ENCODE measurements at places on chromosomes 12 and 14.

DNA sequence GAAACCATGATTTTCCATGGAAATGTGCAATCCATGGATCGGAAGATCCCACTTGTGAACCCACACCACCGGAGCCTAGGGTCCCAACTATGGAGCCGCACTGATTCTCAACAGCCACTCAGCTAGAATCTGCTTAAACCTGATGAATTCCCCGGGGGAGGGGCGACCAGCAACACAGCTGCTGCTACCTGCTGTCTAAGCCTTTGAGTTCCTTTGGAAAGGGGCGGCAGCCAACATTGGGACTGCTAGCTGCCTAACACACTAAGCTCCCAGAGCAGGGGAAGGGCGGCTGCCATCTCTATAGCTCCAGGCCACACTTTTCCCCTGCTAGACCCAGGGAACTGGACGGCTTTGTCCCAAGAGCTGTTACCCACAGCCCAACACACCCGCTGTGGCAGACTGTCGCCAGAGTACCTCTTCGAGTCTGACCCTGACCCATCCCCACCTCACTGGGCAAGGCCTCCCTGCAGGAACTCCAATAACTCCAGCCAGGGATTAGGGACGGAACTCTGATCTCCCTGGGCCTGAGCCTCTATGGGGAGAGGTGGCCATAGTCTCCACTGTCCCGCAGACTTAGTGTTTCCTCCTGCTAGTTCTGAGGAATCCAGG, 205.8 kb upstream of the SLC16A7 start:
- DNase-seq, result no peak

DNA sequence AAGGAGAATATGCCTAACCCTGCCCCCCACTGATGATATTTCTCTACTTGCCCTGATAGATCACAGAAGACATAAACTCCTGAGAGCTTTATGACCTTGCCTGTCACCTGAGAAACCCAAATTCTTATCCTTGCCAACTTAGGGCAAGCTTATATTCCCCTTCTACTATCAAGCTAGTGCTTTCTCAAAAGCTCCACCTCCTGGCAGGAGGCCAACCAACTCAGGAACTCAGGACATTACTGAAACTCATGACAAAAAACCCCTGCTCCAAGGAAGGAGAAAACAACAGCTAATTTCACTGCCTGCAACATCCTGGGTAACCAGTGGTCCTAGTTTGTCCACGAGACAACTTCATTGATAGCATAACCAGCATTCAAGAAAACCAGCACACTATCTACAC, 60.9 kb upstream of the FSCB start:
- no peak for DNase-seq

DNA sequence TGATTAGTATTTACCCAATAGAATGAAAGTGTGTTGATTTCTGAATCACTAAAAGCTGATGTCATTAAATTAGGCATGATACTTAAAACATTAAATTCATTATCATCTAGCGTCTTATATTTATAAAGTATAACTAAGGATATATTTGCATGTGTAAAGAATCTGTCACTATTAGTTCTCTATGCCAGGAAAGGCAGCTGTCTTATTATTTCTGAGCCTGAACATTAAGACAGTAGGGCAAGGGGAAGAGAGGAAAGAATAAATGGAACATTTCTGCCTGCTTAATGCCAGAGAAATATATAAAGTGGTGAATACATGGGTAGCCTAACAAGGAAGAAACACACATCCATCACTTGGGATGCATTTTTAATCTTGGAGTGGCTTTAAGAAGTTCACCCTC, 965.1 kb upstream of the TMEM132C start:
- no peak for DNase-seq

DNA sequence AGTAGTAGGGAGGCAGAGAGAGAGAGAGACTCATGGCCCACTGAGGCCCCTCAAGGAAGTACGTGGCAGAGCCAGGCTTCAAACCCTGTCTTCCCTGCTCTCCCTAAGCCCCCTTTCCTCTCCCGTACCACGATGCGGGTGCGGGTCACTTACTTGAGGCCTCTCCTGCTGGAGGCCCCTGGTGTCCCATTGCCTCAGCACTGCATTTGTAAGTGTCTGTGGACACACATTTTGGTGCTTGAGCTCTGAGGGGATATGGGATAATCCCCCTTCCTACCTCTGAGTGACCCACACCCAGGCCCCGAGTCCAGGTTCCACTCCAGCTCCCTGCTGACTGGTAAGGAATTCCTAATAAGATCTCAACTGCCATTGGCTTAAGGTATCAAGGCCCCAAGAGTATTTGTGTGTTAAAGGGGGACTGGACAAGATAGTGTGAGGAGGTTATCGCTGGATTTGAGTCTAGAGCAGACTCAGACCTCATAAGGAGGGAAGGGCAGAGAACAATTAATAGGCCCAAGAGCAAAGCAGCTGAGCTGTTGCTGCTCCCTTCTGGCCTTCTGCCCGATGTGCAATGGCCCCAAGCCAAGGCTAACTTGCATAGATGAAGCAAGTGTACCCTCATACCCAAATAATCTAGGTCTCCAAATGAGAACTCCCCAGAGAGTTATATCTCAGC, 71.9 kb downstream of the CRACR2A start:
- DNase-seq, result peak; percentile 54

DNA sequence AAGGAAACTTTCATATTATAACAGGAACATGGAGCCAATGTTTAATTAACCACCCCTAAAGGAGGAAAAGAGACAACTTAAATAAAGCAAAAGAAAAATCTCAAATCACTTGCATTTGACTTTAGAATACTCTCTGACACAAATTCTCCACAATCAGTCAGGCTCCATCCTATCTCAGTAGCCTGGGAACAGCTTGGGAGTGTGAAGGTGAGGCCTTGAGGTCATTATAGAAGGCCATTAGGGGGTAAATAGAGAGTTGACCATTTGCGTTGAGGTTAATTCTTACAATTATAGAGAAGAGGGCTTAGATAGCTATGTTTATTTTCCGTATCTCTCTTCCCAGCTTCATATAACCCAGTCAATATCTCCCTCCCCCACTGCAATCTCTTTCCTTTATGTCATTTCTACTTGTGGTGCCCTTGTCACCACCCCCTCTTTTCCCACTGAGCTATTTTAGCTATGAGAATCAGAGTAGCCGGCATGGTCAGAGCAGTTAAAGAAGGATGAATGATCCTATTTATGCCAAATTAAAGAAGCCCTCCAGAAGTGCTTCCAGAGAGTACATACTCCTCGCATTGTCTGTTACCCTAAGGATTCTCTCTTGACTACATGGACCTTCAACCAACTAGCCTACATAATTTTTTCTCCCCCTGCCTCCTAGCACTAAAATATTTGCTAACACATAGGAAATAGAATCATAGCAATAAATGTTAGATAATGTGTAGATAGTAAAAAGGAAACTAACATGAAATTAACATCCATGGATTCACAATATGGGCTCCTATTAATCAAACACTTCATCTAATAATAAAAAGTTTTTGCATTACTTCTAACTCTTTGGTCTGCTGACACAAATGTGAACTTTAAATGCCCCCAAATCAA, 135.2 kb upstream of the KRR1 start:
- DNase-seq, result no peak

GRCh38 chr12:33605757-33606156, 166.1 kb upstream of the SYT10 start:
- DNase-seq, result peak; percentile 19

DNA sequence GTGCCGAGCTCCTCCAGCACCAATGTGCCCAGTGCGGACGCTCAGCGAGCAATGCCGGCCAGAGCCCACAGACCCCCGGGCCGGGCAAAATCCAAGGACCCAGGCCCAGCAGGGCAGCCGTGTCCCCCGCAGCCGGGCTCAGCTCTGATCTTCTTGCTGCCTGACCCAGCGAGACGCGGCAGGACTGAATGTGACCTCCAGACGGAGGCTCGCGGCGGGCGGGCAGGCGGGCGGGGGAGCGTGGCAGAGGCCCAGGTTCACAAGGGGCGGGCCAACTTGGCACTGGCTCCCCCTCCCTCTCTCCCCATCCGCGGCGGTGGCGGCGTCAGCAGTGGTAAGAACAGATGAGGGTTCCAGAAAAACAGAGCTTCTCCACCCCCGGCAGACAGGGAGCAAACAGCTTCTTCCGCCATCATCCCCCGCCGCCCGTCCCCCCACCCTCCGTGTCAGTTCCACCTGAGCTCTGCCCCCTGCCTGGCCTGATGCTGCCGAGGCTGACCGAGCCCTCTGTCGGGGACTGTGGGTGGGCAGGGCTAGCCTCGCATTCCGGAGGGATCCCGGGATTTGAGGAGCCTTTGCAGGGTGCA, 94.3 kb downstream of the RFLNA start:
- peak; percentile 87 for DNase-seq

GRCh38 chr14:101470266-101470665, 91.0 kb upstream of the DIO3 start:
- DNase-seq, result no peak

- DNase-seq, result peak; percentile 26
Measured at GRCh38 chr14:89524990-89525667, 108.1 kb upstream of the FOXN3 start.

GRCh38 chr12:94208622-94208966, 60.2 kb downstream of the PLXNC1 start:
- no peak for DNase-seq

DNA sequence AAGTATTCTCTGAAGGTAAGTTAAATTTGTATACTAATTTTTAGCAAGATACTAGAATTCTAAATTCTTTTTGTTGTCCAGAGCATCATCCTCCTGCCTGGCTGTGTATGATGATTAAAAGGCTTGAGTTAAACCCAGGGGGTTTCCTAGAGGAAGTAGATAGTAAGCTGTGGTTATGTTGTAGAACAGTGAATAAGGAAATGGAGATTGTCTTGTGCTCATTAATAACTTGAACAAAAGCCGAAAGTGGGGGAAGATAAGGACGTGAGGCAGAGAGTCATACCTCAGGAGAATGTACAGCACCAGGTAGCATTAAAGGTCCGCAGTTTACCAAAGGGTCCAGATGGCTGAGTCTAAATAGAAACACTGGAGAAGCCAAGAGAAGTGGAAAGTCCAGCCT, 42.0 kb downstream of the CKB start:
- DNase-seq, result no peak

DNA sequence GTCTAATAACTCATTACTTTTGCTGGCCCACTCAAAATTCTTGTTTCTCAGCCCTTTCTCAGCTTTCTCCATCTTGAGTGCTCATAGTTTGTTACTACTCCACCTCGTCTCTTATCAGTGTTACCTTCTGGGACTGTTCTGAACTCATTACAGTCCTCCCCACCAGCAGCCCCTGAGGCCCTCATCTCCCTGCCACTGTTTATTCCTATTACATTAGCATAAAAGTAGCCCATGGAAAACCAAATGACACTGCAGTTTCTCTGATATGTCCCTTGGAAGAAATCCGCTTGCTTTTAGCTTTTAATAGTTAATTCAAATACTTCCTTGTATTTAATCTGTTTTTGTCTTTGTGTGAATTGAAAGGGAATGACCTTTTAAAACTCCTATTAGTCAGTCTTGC, 7.6 kb downstream of the AKAP6 start:
- no peak for DNase-seq

DNA sequence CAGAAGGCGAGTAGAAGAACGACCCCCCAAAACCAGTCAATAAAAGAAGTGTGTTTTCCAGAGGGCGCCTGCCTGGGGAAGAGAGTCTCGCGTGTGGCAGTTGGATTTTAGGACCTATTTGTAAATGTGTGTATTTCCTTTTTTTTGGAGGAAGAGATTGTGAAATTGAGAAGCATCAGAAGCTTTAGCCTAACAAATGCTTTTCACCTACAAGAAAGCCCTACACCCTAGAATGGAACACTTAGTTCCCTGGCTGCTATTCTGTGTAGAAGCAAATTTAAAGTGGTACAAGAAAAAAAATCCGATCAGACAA, 1.3 kb downstream of the RCOR1 start:
- DNase-seq, result peak; percentile 35

GRCh38 chr12:99146730-99147129, 500.8 kb upstream of the GARIN6 start:
- no peak for DNase-seq

DNA sequence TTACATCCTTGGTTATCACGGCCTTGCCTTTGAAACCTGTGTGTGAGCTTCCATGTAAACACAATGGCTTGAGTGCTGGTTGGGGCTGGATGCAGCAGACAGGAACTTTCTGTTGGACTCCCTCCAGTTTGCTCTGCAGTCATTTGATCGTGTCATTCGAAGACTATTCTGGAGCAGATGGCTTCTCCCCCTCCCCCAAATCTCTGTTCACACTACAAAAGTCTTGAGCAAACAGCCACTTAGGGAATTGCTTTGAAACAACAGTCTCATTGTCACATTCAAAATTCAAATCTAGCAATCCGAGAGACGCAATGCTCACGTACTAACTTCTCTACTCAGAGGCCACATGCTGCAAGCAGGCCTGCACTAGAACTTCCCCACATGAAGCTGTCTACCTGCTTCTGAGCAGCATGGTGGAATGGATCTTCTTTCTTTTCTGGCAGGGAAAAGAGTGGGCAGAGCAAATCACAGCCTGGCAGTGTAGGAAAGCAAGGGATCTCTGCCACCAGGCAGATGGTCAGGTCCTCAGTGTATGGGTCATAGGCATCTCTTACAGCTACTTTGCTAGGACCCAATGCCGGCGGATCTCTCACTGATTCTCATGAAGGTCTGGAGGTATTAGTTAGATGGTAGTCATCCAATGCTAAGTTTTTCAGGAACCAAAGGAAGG, 214.2 kb downstream of the PPM1H start:
- peak; percentile 60 for DNase-seq

DNA sequence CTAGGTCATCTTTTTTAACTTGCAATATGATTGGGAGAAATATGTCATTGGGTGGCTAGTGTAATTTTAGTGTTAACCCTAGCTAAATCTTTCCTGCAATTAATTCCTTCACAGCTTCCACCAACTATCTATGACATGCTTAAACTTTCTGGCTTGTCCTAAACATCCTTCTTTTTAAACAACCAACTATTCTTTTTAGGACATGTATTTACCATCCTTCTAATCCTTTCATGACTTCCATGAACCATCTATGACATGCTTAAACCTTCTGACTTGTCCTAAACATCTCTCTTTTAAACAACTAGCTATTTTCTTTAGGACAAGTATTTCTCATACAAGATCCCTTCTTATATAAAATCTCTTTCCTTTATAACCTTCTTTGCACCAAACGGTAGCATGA, 179.6 kb upstream of the PDZRN4 start:
- no peak for DNase-seq

DNA sequence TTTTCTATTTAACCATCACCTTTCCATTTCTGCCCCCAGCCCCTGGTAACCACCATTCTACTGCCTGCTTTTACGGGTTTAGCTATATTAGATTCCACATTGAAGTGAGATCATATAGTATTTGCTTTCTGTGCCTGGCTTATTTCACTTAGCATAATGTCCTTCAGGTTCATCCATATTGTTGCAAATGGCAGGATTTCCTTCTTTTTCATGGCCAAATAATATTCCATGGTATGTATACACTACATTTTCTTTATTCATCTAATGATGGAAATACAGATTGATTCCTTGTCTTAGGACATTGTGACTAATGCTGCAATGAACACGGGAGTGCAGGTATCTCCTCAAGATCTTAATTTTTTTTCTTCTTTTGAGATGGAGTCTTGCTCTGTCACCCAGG, 202.2 kb downstream of the APAF1 start:
- no peak for DNase-seq

DNA sequence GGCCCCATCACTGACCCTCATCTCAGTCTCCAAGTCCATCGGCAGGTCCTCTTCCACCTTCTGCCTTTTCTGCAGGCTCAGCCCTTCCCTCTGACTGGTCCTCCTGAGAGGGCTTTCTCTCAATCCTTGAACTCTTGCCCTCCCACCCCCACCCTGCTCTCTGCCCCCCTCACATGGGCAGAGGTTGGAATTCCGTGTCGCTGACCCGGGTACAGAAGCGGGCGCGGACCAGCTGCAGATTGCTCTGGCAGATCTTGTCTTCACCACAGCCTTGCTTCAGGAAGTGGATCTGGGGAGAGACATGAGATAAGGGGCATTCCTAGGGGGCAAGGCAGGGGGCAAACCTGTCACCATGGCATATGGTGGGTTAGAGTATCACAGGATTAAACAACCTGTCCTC, 12.4 kb downstream of the ITGA7 start:
- DNase-seq, result no peak
